Smooth muscle cell of bladder (primary cell): ENCODE measurements at places on chromosomes 12 and 14. TPM values are rescaled to one million over a fixed set of nuclear protein-coding genes. Genes with fewer than 3 reads are reported as not detected.

Gene HOXC12
- not detected in 2 replicates for total RNA-seq

Gene C14orf132
- total RNA-seq: 13.5 and 13.7 TPM in 2 replicates

Gene OR6J1
- total RNA-seq: not detected in 2 replicates

Gene SERPINA12
- total RNA-seq: not detected in 2 replicates

Gene NOVA1
- total RNA-seq: 1.4 and 1.6 TPM in 2 replicates

Gene HDAC7
- total RNA-seq: 19.6 and 26.7 TPM in 2 replicates

Gene KRT8
- 6.7 and 13.4 TPM in 2 replicates for total RNA-seq

Gene SERPINA6
- not detected in 2 replicates for total RNA-seq
